ENCODE measurements at places on chromosomes 16 and 17.

- DNase-seq, result no peak
These were observed 785 bp downstream of the HID1 start for GRCh38 chr17:74971842-74972106.

- DNase-seq, result peak; percentile 11
These were observed 485 bp downstream of the DNAJA3 start for GRCh38 chr16:4426021-4426684.

DNA sequence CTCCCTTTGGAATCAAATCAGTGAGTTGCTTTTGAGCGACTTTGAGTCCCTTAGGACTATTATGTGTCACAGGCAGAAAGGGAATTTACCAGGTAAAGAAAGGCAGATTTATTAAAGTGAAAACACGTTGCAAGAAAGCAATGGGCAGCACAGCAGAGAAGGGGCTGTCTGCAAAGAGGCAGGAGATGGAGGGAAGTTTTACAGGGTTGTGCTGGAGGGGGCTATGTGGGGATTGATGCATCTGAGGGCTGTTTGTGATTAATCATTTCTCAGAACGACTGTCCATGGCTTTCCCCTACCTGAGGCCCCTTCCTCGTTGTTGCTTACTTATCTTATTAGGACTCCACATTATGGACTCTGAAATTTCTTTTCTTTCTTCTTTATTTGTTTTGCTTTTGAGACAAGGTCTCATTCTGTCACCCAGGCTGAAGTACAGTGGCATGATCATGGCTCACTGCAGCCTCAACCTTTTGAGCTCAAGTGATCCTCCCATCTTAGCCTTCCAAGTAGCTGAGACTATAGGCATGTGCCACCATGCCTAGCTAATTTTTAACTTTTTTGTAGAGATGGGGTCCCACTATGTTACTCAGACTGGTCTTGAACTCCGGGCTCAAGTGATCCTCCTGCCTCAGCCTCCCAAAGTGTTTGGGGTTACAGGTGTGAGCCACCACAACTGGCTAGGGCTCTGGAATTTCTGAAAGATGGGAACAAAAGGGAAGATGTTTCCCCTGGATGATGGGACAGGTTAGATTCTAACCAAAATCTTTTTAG is 5.5 kb downstream of the WWP2 start:
- no peak for DNase-seq

DNA sequence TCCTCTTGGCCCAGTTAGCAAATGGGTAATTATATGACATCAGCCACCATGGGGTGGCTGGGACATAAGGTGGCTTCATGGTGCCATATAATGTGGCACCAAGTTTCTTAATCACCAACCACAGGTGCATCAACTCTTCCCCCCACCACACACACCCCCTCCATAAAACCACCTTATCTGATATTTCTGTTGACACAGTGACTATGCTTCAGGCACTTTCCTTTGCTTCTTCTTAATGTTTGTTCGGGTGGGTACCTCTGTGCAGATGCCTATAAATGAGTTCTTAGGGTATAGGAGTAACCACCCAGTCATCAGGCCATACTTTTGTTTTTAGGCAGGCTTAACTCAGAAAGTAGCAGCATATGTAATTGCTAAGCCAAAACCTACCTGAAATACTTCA is 29.5 kb downstream of the RNF43 start:
- no peak for DNase-seq

GRCh38 chr17:61770043-61770442 is 93.3 kb downstream of the BRIP1 start:
- DNase-seq, result peak; percentile 14

GRCh38 chr16:68517606-68518166 is 21.4 kb upstream of the ZFP90 start:
- DNase-seq, result peak; percentile 39

DNA sequence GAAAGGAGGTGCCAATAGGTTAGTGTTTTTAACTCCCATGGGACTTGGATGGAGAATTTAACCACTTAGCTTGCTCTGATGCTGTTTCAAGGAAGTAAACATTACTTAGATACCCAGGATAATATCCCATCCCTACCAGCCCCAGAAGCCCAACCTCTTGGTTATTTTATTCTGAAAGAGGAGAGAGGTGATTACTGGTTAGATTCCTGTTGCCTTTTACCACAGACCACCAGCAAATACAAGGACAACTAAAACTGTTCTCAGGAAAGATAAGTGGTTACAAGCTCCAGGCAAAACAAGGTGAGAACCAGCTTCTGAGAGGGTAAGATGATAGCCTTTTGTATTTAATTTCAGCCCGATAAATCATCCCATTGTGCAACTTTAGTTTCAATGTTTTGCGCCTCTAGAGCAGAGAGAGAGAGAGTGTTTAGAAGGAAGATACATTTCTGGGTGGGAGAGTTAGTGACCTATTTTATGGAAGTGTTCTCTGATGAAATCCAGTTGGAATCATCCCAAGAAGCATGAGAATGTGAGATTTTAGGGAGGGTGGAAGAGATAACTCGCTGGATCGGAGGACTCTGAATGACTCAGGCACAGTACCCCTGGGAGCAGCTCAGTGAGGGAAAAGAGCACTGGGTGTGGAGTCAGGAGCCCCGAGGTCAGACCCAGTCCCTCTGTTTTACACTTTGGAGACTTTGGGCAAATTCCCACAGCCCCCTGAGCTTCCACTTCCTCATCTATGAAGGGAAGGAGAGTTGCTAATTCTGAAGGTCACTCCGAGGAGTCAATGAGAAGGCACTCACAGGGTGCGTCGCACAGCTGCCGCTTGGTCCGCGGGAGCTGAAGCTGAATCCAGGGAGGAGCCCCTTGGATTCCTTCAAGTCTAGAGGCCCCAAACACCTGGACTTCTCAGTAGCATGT is 12.1 kb downstream of the GLP2R start:
- no peak for DNase-seq

- DNase-seq, result no peak
These were observed 75.7 kb downstream of the CYTH1 start for GRCh38 chr17:78706271-78706915.

DNA sequence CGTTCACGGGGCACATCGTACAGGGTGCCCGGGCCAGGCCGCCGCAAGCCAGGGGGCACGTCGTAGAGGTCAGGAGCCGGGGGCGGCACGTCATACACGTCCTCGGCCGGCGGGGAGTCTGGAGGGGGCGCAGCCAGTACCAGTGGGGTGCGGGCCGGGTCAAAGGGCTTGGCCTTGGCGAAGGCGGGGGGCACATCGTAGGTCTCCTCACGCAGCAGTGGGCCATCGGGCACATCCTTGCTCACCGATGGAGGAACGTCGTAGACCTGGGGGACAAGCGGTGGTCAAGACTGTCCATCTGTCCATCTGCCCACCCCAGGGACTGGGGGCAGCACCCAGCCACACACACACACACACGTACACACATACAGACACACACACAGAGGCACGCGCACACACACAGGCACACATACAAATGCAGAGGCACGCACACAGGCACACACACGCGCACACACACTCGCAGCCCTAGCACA is 15.7 kb downstream of the BCAR1 start:
- DNase-seq, result no peak

- DNase-seq, result no peak
These were observed 627.8 kb downstream of the KCNJ2 start for GRCh38 chr17:70797166-70797565.

DNA sequence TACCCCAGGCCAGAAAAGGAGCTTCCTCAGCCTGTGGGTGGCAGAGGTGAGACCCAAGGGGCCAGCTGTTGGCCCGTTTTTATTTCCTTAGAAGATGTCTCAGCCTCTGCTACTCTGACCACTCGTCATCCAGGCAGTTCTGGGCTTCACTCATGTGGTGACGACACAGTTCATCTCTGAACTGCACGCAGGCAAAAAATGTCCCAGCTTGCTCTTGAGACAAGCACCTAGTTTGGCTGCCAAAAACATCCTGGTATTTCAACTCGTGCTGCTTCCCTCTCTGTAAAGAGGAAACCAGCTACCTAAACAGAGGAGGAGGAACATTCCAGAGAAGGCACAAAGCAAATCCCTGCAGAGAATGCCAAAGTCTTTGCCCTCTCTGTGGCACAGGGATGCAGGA is 125.7 kb downstream of the XYLT1 start:
- peak; percentile 72 for DNase-seq

- no peak for DNase-seq
These were observed 175.2 kb downstream of the CCDC182 start for GRCh38 chr17:57569853-57570252.

GRCh38 chr16:57358527-57359095 is at the start of gene CCL22:
Gene CCL22 (plus strand): TSS chr16:57358783. CDS start chr16:57358817, 34 bp downstream.
- peak; percentile 75 for DNase-seq

DNA sequence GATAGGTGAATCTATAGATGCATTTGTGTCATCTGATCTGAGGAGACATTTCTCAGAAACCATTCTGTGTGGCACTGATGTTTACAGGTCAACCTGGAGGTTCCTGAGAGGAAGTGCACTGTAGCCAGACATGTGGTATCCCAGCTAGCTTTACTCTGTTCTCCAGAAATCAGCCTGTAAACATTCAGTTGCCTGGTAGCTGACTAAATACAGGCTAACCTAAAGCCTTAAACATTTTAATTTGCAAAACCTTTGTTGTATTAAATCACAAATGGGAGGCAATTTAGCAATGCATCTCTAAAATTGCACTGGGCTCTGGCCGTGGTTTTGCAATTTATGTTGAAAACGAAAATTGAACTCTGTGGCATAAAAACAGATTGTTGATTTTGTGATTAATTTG is 207.6 kb downstream of the FTO start:
- DNase-seq, result no peak

DNA sequence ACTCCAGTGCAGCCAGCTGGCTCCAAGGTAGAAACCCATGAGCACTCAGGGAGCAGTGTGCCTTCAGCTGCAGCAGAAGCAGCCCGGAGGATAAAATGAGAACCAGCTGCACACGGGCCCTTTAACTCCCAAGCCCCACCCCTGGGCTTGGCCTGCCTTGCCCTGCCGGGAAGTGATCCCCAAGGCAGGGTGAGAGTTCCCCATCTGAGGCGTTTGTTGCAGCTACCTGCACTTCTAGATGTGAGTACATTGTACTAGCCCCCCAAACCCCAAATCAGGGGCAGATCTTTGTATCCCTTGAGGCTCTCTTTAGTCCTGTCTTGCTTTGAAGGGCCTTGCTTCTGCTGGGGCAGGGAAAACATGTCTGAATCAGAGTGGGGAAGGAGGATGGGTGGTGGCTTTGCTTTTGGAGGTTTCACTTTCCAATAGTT is at the start of gene MVP:
TSS of gene MVP (plus strand) at position 192 of the 431 bp plus-strand sequence. CDS start 10,088 bp downstream, outside the sequence.
- DNase-seq, result peak; percentile 85

GRCh38 chr17:44279666-44280391 is 11.9 kb upstream of the SLC4A1 start:
- peak; percentile 95 for DNase-seq

- no peak for DNase-seq
These were observed 92.2 kb downstream of the TUBD1 start for GRCh38 chr17:59800530-59800942.

GRCh38 chr16:87186446-87186845 is 130.7 kb downstream of the C16orf95 start:
- DNase-seq, result no peak

DNA sequence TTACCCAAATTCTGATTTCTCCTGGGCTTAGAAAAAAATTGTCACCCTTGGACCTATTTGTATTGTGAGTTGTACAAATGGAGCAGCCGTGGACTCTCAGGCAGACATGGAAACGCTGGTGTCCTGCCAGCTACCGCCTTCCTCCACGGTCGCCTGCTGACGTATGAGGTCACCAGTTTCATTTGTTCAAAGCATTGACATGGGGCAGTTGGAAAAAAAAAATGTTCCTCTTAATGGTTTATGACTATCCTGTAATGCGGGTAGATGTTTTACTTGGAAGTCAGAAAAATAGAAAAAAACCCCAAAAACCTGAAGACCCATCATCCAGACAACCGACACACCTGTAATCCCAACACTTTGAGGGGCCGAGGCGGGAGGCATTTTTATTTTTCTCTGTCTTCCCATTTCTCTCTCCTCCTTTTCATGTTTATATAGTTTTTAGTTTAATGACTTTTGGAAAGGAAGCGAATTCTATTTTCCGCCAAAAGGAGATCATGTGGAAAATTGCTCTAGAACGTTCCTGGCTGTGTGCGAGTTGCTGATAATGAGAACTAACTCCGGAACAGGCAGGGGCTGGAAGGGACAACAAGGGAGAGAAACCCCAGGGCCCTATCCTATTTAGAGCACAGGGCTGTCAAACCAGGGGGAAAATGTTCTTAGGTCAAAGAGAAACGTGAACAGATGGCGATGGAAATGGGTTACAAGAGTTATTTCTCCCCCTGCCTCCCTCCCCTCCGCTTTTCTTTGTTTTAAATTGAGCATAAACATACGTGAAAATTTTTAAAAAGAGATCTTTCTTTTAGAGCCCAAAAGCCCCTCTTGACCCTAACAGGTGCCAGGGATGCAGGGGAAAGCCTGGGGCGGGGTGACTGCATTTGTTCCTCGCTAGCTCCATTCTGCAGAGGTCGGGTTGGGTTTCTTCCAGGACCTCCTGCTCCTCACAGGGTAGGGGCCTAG is 13.7 kb downstream of the DNAH17 start:
- peak; percentile 73 for DNase-seq

DNA sequence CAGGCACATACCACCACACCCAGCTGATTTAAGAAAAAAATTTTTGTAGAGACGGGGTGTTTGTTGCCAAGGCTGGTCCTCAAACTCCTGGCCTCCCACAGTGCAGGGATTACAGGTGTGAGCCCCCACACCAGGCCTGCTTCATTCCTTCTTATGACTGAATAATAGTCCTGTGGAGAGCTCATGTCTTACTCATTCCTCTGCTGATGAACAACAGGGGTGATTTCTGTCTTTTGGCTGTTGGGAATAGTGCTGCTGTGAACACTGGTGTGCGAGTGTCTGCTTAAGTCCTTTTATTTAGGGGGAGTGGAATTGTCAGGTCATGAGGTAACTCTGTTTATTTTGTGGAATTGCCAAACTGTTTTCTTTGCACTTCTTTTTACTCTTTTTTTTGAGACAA is 2.7 kb upstream of the CTRB1 start:
- no peak for DNase-seq

GRCh38 chr17:12680407-12680897 is 14.8 kb downstream of the MYOCD start:
- no peak for DNase-seq

GRCh38 chr16:19710191-19710908 is 7.7 kb downstream of the KNOP1 start:
- DNase-seq, result no peak

- no peak for DNase-seq
These were observed 73.2 kb downstream of the RTN4RL1 start for GRCh38 chr17:1951920-1952319.

Data from suppressor macrophage (primary cell).